ENCODE measurements at places on chromosomes 12 and 14. TPM values are rescaled to one million over a fixed set of nuclear protein-coding genes. Genes with fewer than 3 reads are reported as not detected.

The GYS2 gene
- total RNA-seq = not detected

The PSMD9 gene
- 77.2 TPM for total RNA-seq

The CYP27B1 gene
- 0.14 TPM for total RNA-seq

The TPH2 gene
- not detected for total RNA-seq
